ENCODE measurements at places on chromosomes 1 and 21.

DNA sequence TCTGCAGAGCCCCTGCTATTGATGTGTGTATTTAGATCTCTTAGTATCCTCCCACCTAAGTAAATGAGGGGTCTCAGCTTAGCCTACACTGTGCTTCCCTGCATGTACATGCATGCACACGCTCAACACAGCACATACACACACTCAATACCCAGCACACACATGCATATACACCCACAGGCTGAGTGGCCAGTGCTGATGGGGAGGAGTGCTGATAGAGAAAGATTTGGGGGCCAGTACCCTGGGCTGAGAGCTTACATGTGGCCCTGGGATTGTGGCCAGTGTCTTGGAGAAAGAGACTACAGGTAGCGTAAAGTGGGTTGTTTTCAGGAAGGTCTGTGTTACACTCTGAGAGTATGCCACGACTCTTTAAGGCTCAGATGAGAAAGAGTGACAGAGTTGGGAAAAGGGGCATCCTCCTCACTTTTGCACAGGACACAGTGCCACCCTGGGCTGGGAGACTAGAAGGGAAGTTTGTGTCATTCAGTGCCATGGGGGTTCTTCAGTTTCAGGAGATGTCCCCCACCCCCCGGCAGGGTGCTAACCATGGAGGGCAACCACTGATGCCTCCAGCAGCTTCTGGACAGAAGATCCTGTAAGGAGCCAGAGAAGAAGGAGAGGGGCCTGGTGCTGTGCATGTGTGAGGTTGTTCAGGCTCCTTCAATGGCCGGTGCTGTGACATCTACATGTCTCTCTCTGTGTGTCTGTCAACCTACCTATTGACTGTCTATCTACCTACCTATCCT, 166.8 kb downstream of the RHOU start:
- no peak for DNase-seq

- DNase-seq, result no peak
These were observed 251.8 kb downstream of the ADGRL2 start for GRCh38 chr1:82052563-82052962.

GRCh38 chr1:58618303-58618702, 41.3 kb upstream of the TACSTD2 start:
- DNase-seq, result no peak

GRCh38 chr1:212630158-212630900, 21.8 kb downstream of the ATF3 start:
- peak; percentile 31 for DNase-seq

DNA sequence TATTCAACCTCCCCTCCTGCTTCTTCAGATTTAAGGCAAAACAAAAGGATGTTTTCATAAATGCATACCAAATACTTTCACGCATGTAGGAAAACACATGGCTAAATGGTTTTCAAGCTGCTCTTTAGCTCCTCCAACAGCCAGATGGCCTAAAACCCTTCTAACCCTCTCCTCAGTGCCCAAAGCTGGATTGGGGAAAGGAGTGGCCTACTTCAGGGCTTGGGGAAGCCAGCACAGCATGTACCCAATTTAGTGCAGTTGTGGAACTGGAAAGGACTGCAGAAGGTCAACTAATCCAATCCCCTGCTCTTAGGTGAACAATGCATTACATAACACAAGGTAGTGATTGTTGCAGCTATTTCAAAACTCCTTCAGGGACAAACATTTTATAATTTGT, 9.3 kb downstream of the F5 start:
- DNase-seq, result no peak

GRCh38 chr1:26750428-26750827, 37.3 kb upstream of the PIGV start:
- DNase-seq, result peak; percentile 32

DNA sequence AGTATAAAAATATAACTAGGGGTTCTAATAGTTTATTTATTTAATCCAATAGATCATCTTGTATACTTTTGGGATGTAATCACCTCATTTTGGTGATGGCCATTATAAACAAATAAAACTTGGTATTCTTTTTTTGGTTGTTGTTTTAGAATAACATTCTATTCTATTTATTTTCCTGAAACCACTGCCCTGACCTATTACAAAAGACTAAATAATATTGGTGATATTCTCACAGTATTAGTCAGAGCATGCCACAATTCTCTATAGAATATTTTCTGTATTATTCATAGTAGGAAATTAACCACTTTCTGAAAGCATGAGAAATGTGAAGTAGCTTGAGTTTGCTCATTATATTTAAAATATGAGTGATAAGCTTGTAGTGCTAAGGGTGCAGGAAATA, 54.1 kb upstream of the LRRC7 start:
- no peak for DNase-seq

DNA sequence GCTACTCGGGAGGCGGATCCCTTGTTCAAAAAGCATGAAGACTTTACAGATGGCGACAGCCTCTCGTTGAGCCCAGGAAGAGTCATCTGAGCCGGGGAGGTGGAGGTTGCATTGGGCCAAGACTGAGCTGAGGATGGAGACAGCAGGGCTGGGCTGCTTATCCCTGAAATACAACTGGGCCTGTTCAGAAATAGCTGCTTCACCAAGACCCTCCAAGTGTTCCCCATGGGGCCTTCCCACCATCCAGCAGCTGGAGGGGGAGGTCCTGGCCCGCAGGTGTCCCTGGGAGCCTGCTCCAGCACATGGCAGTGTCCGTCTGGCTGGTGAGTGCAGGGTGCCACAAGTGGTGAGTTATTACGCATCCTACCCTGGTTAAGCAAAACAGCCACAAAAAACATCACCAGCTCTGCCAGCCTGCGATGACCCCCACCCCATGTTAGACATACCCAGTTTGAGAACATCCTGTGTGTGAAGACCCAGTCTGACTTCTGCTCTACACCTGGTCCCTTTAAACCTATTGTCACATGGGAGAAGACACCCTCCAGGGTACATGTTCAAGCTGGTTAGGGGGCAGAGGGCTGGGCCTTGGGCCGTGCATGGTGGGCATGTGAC, 93.1 kb upstream of the TMPRSS2 start:
- DNase-seq, result no peak

- DNase-seq, result no peak
These were observed 174.9 kb downstream of the DPYD start for GRCh38 chr1:97745912-97746311.

DNA sequence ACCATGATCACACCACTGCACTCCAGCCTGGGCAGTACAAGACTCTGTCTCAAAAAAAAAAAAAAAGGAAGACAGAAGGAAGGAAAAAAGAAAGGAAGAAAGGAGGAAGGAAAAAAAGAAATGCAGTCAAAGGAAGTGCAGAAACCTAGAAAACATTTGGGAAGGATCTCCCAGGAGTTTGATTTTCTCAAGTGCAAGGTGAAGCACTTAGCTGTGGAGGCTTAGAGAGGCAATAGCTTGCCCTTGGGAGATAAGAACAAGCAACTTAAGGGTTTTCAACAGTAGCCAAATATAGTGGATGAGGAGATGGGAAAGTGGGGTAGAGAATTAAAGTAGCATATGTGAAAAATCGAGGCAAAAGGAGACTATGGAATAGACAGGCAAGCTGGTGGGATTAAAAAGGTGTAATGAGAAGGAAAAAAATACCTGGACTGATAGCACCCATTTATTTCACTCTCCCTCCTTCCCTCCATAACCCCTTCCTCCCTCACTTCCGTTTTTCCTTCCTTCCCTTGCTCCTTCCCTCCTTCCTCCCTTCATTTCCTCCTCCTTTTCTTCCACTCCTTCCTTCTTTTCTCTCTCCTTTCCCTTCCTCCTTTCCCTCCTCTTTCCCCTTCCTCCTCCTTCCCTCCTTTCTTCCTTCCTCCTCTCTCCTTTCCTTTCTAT, 6.8 kb upstream of the FAM89A start:
- DNase-seq, result peak; percentile 65

GRCh38 chr1:87307931-87308330, 20.7 kb upstream of the LMO4 start:
- DNase-seq, result no peak

DNA sequence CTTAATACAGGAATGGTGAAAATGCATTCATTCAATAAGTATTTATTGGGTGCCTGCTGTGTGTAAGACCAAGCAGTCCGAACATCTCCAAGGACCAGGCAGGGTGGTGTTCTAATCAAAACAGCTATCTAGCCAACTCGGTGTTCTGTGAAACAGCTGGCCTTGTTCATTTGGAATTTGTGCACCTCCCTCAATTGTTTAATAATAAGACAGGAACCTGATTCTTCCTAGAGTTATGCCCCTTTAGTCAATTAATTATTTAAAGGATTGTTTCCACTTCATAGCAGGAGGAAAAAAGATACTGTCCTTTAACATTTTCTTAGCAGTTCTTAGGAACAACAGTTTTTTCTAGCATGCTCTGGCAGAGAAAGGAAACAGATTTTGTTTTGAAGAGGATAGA, 30.4 kb downstream of the S100A10 start:
- DNase-seq, result no peak

GRCh38 chr1:21262293-21263051, 27.8 kb downstream of the ECE1 start:
- peak; percentile 41 for DNase-seq

DNA sequence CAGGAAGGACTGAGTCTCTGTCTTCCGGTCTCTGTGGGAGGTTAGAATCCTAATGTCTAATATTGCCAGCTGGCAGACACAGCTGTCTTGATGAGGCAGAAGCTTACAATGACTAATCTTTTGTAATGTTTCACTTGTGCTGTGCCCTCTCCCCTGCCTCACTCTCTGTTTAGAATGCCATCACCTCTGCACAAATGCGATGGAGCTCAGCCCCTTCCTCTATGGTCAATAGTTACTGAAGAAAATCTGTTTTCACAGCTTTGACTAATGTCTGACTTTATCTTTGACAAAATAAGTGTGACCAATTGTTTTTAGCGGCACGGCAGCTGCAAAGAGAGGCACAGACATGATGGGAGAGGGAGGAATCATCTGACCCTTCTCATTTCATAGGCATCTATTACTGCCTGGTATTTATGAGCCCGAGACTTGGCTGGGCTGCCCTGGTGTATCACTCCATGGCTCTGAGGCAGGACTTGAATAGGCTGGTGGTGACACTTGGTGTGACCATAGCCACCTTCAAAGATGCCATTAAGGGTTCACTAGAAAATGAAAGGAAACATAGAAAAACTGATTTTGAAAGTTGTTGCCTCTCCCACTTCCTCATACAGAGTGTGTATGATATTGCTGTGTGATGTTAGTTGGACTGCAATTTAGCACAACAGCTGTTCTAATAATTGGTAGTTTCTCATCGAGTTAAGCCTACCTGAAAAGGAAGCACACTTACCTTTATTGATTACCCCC, 163.2 kb upstream of the NBPF11 start:
- no peak for DNase-seq

GRCh38 chr1:1826356-1827088, 48.3 kb upstream of the NADK start:
- DNase-seq, result no peak

GRCh38 chr1:1144122-1144842, 28.4 kb upstream of the C1orf159 start:
- no peak for DNase-seq

GRCh38 chr1:6464514-6464836, 1.5 kb downstream of the TNFRSF25 start:
- peak; percentile 22 for DNase-seq

GRCh38 chr1:153953859-153954365, 4.5 kb downstream of the CRTC2 start:
- no peak for DNase-seq

DNA sequence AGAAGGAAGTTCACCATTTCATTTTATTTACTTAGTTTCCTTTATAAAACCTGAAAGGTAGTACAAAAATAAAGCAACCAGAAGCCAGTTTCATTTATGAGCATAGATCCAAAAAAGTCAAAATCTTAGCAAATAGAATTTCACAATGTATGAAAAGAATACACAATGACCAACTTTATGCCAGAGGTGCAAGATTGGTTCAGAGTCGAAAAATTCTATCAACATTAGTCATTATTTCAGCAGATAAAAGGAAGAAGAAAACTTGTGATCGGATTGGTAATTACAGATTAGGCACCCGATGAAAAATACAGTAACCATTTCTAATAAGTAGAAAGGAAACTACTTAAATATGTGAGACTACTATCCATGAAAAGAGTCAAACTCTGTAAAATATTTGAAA, 89.1 kb downstream of the ITSN1 start:
- no peak for DNase-seq

DNA sequence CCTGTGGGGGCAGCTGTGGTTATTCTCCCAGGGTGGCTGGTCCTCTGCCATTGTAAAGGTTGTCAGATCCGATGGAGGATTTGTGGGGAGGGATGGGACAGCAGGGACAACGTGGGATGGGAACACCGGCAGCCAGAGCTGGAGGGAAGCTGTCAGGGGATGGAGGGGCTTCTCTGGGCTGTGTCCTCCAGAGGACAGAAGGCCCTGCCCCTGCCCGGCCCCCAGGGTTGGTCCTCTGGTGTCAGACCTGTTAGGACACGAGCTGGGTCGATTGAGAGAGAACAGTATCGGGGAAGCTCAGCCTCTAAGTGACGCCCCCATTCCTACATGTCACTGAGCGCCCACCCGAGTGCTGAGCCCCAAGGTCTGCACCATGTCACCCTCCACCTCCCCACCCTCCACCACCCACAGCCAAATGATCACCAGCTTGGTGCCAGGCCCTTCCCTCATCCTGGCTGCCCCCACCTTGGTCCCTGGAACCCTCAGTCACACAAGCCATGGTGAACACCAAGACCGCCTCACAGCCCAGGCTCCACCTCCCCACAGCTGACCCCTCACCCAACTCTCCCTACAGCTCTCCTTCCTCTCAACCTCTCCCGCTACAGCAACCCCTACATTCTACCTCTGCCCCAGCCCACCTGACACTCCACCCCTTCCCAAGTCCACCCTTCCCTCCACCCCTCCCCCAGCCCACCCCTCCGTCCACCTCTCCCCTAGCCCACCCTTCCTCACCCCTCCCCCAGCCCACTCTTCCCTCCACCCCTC, 244.4 kb downstream of the MATN1 start:
- no peak for DNase-seq

DNA sequence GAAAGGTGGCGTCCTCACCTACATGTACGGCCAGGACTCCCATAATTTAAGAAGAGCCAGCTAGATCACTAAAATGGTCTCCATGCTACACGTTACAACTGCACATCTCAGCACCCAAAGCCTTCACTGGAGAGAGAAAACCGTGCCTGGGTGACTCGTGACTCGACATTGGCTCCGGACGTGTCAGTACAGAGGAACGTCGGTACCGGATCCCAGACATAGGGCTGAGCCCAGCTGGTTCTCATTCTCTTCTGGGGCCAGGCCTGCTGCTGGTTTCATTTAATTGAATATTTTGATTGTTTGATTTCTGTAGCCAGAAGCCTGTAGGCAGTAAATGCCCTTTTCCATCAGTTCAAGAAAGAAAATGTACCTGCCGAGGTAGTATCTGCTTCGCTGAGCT, 93.1 kb downstream of the HHIPL2 start:
- DNase-seq, result no peak

DNA sequence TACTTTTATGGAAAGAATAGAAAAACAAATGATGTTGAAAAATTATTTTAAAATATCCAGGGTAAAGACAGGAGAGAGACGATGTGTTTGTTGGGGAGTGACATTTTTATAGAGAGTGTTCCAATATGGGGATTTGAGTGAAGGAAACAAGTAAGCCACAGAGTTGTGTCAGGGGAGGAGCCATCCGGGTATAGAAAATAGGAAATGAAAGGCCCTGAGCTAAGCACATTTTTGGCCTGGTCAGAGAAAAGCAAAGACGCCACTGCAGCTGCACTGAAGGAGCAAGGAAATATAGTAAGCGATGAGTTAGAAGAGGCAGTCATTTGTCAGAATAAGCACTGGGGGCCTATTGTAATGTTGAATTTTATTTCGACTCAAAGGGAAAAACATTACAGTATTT, 107.3 kb upstream of the ADGRL4 start:
- no peak for DNase-seq

GRCh38 chr1:54112027-54112426, 40.8 kb downstream of the CDCP2 start:
- DNase-seq, result no peak

GRCh38 chr1:185741551-185741950, 7.4 kb downstream of the HMCN1 start:
- DNase-seq, result no peak
